AG20443 (cell line): ENCODE measurements at places on chromosomes 16 and 17.

GRCh38 chr16:86018487-86018886 lies 119.5 kb downstream of the IRF8 start:
- DNase-seq: no peak

GRCh38 chr17:79023180-79023705 lies 726 bp upstream of the C1QTNF1 start:
- DNase-seq: no peak

DNA sequence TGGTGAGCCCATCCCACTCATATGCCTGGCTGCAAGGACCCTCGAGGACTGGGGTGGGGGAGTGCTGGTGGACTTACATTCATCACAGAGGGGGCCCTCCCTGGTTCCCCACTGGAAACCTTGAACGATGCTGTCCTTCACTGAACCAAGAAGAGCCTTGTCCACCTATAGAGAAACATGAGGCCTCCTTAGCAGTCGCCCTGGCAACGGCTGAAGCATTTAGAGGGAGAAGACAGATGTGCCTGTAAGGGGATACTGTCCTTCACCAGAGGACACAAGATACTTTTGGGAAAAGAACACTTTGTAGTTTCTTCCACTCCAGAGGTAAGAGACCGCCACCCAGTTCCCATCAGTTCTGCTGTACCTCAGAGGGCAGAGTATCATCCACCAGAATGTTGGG lies 6.5 kb downstream of the HIGD1B start:
- DNase-seq: no peak

DNA sequence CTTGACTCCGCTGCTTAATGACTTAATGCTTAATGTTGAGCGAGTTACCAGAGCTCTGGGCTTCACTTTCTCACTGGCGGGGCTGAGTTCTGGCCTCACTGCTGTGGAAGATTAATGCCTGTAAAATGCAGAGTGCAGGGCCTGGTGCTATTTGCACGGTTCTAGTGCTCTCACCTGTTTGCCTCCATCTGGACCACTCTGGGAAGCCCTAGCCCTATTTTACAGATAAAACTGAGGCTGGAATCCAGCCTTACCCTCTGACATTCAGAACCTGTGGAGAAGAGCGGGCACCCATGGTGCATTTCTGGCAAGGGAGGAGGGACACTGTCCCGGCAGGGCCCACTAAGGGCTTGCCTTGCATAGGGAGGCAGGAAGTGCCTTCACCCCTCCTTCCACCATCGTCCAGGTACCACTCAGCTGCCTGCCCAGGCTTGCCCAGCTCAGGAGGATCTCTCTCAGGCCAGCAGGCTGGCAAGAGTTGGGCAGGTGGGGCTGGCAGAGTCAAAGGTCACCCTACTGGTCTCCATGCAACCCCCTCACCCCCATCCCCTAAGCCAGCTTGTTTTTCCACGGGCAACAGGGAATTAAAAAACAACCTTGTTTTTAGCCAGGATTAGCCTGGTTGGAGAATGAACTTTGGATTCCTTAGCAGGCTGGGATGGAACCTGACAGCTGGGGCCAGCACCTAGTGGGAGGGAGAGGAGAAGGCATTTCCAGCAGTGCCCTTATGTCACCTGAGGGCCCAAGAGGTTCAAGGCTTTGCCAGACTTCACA lies 4.1 kb upstream of the UBALD1 start:
- DNase-seq: no peak

DNA sequence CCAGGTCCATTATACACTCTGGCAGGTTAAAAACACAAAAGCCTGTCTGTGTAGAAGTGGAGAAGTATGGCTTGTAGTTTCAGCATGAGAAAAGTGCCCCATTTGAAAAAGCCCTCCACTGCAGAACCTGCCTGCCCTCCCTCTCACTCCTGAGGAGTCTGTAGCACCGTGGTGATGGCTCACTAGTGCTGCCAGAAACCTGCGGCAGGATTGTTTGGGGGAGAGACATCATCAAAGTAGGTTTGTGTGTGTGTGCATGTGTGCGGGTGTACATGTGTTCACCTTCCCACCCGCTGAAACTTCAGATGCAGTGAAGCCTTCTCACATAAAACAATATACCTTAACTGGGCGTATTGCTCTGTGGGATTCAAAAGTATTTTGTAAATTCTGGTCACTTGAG lies 26.9 kb downstream of the NDEL1 start:
- DNase-seq: no peak

DNA sequence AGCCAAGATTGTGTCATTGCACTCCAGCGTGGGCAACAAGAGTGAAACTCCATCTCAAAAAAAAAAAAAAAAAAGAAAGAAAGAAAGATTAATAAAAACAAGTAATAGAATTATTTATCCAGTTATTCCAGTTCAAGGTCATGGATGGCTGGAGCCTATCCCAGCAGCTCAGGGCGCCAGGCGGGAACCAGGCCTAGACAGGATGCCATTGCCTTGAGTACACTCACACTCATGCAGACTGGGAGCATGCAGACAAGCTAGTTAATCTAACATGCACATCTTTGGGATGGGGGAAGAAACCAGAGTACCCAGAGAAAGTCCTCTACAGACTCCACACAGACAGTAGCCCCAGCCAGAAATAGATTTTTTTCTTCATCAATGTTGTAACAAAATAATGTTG lies 17.9 kb downstream of the PDP2 start:
- peak; percentile 62 for DNase-seq

DNA sequence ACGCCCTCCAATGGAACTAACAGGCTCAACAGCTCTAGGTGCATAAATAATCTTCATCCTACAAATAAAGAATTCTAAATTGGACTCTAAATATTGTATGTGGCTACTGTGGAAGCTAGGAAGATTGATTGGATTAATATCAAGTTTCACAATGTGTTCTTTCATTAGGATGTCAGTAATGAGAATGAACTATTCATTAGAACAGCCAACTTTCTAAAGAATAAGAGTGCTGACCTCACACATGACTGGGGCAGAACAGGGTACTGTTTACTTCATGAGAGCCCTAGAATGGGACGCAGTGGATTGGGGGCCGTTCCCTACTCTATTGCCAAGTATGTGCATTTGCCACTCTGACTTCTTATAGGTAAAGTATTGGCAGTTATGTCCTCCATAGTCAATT lies 528.2 kb upstream of the RBFOX1 start:
- DNase-seq: no peak

- DNase-seq: no peak
Observed at GRCh38 chr17:63435681-63436522, 10.2 kb downstream of the CYB561 start.

GRCh38 chr16:57534881-57535658 lies 1.3 kb downstream of the CCDC102A start:
- peak; percentile 11 for DNase-seq

GRCh38 chr16:48014349-48015135 lies 141.3 kb downstream of the ABCC12 start:
- DNase-seq: no peak

GRCh38 chr17:10879190-10879836 lies 41.4 kb upstream of the PIRT start:
- peak; percentile 12 for DNase-seq

DNA sequence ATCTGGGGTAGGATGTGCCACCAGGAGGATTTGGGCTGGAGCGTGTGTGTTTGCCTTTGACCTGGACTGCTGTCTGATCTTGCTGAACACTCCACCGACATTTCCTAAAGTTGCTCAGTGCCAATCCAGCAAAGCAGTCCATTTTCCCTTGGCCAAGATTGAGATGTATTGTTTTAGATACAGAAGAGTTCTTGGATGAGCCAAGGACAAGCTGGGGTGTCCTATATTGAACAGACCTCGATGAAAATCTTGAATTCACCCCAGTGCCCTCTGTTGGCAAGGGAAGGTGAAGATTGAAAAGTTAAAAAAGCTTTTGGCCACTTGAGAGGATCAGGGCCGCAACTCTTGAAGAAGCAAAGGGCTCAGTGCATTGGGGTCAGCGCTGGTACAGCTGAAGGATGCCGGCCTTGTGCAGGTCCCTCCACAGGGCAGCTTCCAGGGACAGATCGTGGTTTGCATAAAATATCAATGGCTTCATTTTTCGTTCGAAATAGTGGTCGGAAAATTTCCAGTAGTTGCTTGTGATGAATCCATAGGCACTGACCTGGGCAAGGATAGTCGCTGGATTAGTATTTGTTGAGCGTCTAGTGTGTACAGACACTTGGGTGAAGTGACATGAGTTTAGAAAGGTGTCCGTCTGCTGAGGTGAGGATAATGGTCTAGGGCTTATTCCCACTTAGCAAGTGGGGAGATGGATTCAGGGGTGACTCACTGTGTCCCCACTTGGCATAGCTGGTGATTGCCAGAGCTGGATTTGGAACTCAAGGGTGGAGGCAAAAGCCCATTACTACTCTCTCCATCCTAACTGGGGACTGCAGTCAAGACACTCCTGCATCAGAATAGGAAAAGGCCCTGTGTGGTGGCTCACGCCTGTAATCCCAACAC lies 19.7 kb downstream of the ST6GALNAC2 start:
- no peak for DNase-seq

- peak; percentile 9 for DNase-seq
Observed at GRCh38 chr16:82684256-82684655, 57.5 kb downstream of the CDH13 start.

- DNase-seq: peak; percentile 18
Observed at GRCh38 chr17:68468334-68468733, 11.0 kb upstream of the WIPI1 start.

DNA sequence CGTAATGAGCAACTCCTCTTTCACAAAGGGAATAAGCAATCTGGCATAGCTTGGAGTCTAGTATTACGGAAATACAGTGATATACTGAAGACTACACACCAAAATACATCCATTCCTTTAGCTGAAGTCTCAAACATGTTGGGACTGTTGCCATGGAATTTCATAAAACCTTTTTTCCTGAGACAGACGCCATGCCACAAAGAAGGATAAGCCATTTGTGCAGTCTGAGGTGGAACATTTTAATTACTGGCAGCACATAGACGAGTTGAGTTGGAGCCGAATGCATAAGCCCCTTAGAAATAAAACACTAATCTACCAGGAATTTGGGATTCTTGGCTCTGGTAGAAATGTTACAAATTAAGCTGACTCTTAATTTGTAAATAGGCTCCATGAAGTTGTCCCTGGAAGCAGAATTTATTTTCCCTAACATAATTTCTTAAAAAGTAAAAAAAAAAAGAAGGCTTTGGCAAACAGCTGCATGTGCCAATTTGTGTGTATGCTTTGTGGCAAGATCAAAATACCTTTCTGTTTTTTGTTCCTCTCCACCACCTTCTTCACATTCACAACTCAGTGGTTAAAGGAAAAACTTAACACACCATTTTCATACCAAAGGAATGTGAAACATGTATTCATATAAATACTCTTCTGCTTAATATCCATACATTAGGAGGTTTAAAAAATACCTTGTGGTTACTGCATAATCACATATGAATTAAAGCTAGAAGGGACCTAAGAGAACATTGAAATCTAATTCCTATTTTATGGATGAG lies 25.5 kb downstream of the GRB7 start:
- DNase-seq: no peak

DNA sequence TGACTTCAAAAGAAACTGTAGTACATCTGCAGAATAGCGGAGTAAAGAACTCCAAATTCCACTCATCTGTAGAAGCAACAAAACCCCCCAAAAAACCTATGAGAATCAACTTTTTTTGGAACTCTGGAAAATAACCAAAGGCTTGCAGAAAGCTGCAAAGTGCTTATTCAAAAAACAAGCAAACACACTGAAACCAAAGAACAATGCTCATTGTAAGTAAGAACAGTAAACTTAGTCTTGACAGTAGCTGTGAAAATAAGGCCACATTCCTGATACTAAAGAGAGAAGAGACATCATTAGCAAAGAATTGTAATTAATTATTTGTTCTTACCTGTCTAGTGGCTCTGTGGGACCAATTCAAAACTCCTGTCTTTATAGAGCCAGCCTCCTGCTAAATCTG lies 534.3 kb upstream of the C16orf82 start:
- DNase-seq: no peak

DNA sequence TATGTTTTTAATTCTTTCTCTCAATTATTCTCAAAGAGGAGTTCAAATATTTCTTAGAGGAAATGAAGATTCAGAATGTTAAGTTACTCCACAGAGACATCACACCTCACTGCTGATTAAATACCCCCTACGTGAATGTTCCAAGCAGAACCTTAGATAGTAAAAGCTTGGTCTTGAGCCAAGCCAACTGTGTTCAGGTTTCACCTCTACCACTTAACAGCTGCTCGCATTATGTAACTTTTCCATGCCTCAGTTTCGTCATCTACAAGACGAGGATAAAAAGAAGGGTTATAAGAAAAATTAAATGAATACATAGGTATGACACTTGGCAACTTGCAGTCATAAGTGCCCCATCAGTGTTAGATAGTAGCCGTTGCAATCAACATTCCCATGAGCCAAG lies 356.2 kb downstream of the RBFOX1 start:
- no peak for DNase-seq

GRCh38 chr17:36661047-36661666 lies 59.8 kb downstream of the MRM1 start:
- DNase-seq: no peak

DNA sequence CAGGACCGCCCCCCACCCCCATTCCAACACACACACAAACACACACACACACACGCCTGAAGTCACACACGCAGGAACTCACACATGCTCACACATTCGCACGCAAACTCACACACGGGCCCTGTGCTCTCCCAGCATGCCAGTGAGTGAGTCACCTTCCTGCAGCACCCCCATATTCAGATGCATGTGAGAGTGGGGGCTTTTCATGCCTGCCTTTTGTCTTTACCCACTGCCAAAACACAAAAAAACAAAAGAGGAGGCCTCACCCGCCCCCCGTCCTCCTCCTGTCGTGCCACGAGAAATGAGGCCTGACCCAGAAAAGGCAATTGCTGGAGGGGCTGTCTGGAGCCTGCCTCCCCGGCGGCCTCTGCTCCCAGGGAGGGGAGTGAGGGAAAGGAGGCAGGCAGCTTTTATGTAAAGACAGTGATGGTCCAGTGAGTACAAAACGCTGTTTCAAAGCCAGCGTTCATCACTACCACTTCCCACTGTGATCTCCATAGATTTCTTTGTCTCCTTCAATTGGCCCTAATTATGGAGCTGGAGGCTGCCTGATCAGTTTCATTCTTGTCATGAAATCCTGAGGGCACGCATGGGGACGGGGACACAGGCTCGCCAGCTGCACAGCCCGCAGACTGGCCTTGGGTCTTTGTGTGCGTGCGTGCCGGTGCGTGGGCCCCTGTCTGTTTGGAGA lies 29.5 kb upstream of the GSE1 start:
- DNase-seq: peak; percentile 81
